ENCODE measurements at places on chromosomes 13 and 19.

- no peak for DNase-seq
Measured at GRCh38 chr13:98377635-98378378, 199.1 kb downstream of the STK24 start.

DNA sequence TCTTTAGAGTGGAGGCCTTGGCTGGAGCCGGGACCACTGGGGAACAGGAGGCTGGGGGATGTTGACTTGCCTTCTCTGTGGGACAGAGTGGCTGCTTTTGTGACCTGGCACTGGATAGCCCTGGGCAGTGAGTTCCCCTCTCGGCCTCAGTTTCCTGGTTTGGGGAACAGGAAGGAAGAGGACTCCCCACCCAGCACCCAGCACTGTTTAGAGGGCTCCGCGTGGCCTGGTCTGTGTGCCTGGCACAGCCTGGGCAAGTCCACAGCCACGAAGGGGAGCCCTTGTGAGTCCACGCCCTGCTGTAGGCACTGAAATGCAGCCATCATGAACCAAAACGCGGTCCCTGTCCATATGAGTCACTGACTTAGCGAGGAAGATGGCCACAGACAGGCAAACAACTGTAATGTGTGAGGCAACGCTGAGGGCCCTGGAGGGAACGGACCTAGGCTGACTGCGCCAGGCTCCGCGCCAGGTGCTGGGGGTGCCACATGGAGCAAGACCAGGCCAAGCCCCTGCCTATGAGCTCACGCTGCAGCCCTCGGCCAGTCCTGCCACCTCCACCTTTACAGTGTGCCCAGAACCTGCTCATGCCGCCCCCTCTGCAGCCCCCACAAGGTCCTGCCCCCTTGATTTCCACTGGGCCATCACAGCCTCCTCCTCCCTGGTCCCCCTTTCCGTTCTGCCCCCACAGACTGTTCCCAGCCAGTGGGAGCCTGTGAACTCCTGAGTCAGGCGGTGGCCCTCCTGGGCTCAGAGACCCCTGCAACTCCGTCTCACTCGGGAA, 35.5 kb downstream of the PAK4 start:
- no peak for DNase-seq

- no peak for DNase-seq
Measured at GRCh38 chr19:45061965-45062364, 14.3 kb downstream of the ZNF296 start.

- DNase-seq: no peak
Measured at GRCh38 chr19:29564574-29565005, 38.8 kb downstream of the VSTM2B start.

DNA sequence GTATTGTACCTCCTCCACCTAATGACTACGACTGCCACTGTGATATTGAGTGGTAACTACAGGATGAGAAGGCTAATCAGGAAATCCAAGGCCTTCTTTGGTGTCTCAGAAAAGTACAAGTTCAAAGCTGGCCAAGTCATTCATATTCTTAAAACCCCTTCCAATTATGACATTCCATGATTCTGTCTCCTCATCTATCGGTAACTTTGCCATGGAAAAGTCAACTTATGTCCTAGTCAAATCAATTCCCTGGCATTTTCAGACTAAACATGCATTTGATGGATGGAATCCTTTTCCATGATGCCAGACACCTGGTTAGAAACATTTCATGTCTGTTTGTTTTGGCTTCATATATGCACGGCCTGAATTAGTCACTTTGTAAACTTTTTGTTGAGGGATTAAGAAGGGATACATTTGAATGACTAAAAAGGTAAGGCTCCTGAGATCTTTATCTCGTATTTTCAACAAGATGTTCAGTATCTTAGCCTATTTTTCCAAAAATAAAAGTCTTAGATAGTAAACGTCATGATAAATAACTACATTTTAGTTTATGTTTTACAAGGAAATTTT, 186.5 kb downstream of the NHLRC3 start:
- no peak for DNase-seq

- DNase-seq: no peak
Measured at GRCh38 chr19:900302-901111, 7.2 kb downstream of the RNU6-9 start.

Data from activated T-cell treated with anti-CD3 and anti-CD28 coated beads for 1 hour (primary cell).